NCI-H2171 (cell line): ENCODE measurements at places on chromosomes 11 and 22.
A peak's percentile ranks its signal among the peaks of the same experiment; 100 is the strongest.

DNA sequence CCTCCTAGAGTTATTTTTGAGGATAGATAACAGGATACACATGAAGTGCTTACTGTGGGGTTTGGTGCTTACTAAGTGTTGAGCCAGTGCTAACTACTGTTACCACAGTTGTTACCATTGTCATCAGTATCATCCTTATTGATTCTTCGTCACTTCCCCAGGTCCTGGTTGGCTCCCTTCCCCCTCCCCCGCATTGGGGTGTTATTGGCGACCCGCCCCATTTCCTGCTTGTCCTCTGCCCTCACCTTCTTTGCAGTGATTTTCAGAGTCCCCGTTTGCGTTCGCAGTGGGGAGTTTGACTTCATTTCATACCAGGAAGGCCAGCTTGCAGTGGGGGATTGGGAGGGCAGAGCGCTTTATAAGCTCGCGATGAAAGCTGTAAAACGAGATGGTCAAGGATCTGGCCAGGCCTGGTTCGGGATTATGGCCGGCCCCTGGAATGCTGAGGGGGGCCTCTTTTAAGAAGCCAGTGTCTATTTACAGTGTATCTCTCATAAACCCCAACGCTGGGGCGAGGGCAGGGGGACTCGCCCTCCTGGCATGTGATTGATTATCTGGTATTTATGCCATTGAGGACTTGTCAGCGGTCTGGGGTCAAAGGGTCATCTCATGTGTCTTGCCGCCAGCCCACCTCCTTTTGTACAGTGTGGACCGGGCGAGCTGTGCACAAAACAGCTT lies 84.6 kb upstream of the NNMT start:
- no peak for DNase-seq

- DNase-seq, result no peak
These were observed 253.7 kb upstream of the B3GAT1 start for GRCh38 chr11:134665571-134666270.

- peak; percentile 57 for DNase-seq
These were observed 30.3 kb upstream of the ASPHD2 start for GRCh38 chr22:26398741-26399153.

GRCh38 chr11:66326261-66327111 lies 9.6 kb upstream of the CD248 start:
- no peak for DNase-seq

DNA sequence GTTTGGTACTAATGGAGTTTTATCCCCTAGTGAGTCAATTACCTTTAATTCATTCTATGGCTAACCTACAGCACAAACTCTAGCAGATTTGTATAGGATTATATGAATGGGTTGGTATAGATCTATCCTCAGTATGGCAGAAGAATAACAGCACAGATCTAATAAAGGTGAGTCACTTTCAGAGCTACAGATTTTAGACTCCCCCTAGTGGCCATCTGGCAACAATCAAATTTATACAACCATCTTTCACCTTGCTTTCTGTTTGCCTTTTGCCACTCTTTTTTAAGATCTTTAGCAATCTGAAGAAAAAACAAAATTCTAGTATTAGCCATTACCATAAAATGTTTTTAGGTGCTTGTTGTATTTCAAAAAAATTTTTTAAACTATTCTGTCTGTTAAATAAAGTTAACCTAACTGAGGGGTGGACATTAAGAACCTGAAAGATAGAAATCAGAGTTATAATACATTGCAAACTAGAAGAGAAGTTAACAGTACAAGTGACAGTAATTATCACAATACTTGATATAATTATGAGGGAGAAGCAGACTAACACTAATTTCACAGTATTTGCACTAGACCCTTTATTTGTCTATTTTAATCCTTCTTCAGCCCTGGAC lies 25.8 kb downstream of the DDIAS start:
- peak; percentile 19 for DNase-seq

DNA sequence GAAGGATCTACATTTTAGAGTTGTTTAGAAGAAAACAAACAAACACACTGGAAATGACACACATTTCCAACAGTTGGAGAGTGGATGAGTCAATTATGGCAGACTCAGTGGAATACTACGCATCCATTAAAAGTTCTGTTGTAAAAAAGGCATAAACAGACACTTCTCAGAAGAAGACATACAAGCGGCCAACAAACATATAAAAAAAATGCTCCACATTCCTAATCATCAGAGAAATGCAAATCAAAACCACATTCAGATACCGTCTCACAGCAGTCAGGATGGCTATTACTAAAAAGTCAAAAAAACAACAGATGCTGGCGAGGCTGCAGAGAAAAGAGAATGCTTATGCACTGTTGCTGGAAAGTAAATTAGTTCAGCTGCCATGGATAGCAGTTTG lies 298.2 kb downstream of the DDX10 start:
- no peak for DNase-seq

DNA sequence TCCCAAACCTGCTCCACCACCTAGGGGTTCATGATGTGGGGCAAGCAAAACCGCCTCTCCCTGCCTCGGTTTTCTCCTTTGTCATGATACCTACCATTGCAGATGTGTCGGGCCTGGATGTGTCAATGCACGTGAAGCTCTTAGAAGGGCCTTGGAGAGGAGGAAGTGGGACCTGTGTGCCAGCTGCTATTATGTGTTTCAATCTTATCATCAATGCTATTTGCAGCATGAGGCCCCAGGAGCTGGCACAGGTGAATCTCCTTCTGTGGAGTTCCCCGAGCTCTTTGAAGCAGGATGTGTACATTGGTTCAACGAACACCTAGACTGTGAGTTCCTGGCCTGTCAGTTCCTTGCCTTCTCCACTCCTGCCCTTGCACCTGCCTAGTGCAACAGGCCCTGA lies 331.6 kb downstream of the CTTN start:
- no peak for DNase-seq

- DNase-seq, result no peak
These were observed 241.8 kb downstream of the LARGE1 start for GRCh38 chr22:33678523-33678922.

- no peak for DNase-seq
These were observed 51.8 kb downstream of the TTC28 start for GRCh38 chr22:28627791-28628190.

GRCh38 chr22:29309332-29310064 lies 3.0 kb downstream of the GAS2L1 start:
- DNase-seq, result no peak

DNA sequence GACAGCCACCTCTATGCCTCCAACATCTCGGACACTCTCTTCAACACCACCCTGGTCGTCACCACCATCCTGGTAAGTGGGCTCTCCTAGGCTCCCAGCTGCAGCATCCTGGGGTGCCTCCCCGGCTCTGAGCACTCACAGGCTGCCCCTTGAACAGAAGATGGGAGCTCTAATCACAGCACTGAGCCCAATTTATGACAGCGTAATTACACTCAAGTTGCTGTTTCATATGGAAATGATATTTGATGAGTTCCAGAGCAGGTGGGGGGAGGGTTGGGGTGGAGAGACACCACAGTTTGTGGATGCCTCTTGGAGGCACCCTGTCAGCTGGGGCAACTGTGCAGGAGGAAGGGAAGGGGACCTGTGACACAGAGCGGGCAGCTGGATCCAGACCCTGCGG lies 125.3 kb upstream of the TBCEL start:
- DNase-seq, result no peak

DNA sequence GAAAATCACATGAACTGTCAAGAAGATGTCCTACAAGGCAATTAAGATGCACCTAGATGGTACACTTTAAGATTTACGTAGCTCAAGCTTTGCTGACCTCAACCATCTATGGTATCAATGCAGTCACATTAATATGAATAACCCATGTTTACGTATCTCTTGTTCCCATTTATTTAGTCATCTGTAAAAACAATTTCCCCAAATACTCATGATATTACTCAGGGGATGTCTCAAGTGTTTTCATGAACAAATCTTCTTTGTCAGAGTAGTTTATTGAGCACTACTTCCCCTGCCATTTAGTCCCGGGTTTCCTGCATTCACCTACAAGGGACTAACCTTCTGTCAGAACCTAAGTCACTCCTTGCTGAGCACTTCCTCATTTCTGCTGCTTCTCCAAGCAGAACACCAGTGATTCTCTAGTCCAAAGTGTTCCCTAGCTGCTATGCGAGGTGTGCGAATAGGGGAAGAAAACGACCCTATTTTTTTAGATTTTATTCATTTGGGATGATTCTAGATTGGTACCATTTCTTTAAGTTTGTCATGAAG lies 554.3 kb upstream of the LRRC4C start:
- DNase-seq, result no peak

- DNase-seq, result no peak
These were observed 25.8 kb downstream of the ARVCF start for GRCh38 chr22:19990609-19991394.

GRCh38 chr11:3195251-3196160 lies 23.1 kb downstream of the MRGPRG start:
- DNase-seq, result no peak

GRCh38 chr11:36150986-36151385 lies 138.2 kb downstream of the COMMD9 start:
- no peak for DNase-seq

DNA sequence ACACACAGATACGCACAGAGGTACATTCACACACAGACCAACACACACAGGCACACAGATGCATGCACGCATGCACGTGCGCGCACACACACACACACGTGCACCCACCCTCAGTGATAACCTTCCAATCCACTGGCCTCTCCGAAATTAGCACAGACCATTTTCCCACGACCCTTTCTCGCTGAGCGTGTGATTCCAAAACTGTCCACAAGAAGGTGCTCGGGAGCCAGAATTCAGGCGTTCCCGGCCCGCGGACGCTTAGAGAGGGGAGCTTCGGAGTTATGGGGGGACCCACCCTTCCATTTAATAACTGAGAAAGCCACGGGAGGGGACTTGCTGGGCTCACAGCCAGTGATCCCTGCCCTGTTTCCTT lies 33.8 kb upstream of the SLC35C1 start:
- peak; percentile 51 for DNase-seq

DNA sequence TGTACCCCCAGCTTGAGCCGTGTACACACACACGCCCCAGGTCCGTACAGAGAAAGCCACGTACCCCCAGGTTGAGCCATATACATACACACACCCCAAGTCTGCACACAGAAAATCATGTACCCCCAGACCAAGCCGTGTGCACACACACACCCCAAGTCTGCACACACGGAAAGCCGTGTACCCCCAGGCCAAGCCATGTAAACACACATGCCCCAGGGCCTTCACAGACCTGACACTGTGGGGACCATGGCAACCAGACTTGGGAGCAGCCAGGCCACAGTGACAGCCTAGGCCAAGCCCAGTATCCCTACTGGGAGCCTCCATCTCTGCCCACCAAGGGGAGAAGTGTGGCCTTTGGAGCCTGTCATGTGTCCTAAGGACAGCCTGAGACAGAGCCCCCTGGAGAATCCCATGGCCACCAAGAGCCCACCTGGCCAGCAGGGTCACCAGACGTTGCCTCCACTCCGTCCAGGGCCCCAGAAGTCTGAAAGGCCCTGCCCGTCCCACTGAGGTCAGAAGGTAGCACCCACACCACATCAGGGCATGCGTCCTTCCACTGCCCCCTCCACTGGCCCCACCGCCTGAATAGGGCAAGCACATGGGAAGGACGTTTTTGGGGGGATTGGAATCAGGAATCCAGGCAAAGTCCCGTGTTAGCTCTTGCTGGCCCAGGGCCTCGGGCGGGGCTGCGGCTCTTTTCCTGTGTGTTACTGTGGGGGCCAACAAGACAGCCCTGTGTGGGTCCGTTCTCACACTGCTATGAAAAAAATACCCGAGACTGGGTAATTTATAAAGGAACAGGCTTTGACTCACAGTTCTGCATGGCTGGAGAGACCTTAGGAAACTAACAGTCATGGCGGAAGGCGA lies 636.7 kb downstream of the TBC1D22A start:
- DNase-seq, result no peak

- DNase-seq, result no peak
These were observed 6.7 kb upstream of the OOSP4A start for GRCh38 chr11:59957094-59957493.

GRCh38 chr11:108819957-108820356 lies 155.1 kb downstream of the DDX10 start:
- DNase-seq, result peak; percentile 9

GRCh38 chr11:133579165-133580031 lies 47.1 kb upstream of the OPCML start:
- DNase-seq, result no peak

GRCh38 chr11:92070026-92070889 lies 154.4 kb upstream of the FAT3 start:
- no peak for DNase-seq

DNA sequence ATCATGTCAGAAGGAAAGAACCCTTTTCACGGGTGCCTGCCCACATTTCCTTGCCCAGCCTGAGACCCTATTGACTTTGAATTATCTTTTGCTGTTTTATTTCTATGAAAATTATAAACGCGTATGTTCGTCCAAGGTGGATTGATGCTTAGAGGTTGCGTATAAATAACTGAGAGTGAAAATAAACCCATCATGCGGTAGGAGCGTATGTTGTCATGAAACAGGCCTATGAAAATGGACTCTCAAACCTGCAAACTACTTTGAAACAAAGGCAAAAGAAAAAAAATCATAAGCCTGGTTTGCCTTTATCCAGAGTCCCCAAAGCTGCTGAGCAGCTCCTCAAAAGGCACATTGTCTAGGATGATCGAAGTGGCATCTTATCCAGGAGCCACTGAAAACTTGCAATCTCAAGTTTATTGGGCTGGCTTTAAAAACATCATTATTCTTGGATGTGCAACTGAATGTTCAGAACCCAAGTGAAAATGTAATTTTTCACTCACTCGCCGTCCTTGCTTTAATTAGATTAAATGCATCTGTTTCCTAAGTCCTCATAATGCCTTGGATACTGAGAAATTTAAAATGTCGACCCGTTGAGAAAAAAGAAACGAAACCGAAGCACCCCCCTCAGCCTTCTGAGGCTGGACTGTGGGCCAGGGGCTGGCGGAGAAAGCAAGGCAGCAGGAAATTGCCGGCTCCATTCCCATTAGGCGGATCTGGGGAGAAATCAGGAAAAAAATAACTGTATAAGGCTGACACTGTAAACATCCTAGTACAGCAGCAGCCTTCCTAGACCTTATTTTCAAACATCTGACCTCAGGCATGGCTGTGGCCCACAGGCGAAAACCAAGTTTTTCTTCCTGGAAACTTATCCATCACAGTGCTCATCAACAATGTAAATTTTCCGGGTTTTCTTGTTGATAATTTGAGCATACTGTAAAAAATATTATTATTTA lies 82.9 kb upstream of the PPARA start:
- no peak for DNase-seq

GRCh38 chr11:65330544-65330943 lies 3.1 kb upstream of the DPF2 start:
- DNase-seq, result no peak

- DNase-seq, result peak; percentile 22
These were observed 1.9 kb downstream of the PIWIL3 start for GRCh38 chr22:24772493-24773220.

- no peak for DNase-seq
These were observed 10.0 kb upstream of the CD5 start for GRCh38 chr11:61092280-61092766.
